ENCODE measurements at places on chromosomes 6 and 20. TPM values are rescaled to one million over a fixed set of nuclear protein-coding genes. Genes with fewer than 3 reads are reported as not detected.

The CST4 gene
- total RNA-seq: not detected

The MYCT1 gene
- total RNA-seq: 26.9 TPM

The NHLRC1 gene
- 1.3 TPM for total RNA-seq

The CLPSL1 gene
- total RNA-seq: not detected

The SPDEF gene
- not detected for total RNA-seq

The SNAI1 gene
- total RNA-seq: 5.1 TPM

The SAMD5 gene
- total RNA-seq: 1.1 TPM

The GFRA4 gene
- total RNA-seq: not detected

The ITPR3 gene
- total RNA-seq: 85.1 TPM

The TREML2 gene
- 7.4 TPM for total RNA-seq

- no peak for DNase-seq
Observed at GRCh38 chr6:161220346-161220745, 53.5 kb downstream of the AGPAT4 start.

DNA sequence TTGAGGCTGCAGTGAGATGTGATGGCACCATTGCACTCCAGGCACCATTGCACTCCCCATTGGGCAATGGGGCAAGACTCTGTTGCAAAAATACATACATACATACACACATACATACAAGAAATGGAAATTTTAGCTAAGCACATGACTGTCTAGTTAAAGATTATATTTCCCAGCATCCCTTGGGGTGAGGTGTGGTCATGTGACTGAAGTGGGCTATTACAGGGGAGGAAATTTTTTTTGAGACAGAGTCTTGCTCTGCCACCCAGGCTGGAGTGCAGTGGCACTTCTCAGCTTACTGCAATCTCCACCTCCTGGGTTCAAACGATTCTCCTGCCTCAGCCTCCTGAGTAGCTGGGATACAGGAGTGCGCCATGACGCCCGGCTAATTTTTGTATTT is 32.0 kb upstream of the HMGA1 start:
- DNase-seq: no peak

DNA sequence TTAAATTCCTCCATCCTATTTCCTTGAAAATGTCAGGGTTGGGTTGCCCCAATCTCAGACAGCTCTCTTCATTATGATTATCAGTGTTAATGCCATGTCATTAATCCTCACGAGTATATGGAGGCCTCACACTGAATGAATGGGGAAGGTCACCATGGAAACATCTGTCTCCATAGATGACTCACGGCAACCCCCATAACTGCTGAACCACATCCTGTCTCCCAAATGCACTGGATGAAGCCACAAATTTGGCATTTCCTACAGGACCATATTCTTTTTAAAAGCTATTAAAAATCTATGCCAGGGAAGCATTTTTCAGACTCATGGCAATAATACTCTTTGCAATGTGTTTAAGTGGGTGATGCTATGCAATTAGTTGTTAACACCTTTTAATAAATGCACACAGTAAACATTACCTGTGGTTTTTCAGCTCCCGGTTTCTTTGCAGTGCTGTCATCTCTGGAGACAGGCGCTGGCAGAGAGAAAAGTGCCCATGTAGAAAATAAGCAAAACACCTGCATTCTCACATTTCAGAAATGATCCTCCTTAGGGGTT is 80.1 kb upstream of the PTPRK start:
- DNase-seq: no peak

DNA sequence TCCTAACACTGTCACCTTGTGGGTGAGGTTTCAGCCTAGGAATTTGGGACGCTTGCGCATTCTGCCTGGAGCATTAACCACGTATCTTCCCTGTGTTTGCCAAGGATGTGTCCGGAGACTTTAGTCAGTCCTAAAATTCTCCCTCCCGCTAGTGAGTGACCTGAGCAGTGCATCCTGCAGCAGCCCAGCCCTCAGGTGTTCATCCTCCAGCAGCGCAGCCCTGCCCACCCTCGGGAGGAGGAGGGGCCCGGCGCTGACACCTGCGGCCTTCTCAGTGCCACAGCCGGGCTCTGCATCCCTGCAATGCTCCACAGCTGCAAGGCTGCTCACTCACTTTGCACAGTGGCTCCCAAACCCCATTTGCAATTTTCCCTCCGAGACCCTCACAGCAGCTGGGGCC is 79.5 kb downstream of the ERMARD start:
- DNase-seq: peak; percentile 71

DNA sequence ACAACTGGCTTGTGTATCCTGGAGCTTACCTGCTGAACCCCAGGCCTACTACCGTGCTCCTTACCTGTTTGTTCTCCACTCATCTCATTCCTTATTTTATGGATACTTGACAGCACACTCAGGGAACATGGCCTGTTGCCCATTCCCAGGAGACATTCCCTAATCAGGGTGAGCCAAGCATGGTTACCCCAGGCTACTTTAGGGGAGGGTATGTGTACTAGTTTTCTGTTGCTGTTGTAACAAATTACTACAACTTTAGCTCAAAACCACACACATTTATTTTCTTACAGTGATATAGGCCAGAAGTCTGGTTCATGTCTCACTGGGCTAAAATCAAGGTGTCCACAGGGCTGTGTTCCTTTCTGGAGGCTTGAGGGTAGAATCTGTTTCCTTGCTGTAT is 15.0 kb upstream of the TRAM2 start:
- DNase-seq: no peak

DNA sequence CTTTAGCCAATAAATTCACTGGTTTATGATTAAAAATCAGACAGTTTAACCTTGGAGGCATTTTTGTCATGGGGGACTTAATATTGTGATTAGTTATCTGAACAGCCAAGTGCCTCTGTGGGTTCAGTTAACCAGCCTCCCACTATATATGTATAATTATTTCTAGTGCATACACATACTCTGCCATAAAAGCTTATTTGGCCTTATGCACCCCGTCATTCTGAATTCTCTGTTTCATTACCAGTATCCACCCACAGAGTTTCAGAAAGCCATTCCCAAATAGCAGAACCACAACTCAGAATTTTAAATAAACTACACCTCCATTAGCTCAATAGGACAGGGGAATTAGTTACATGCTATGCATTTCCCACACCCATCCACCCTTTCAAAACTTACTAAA is 279.7 kb downstream of the ZFAND3 start:
- no peak for DNase-seq

- no peak for DNase-seq
Observed at GRCh38 chr6:31293343-31293742, 21.5 kb upstream of the HLA-C start.

DNA sequence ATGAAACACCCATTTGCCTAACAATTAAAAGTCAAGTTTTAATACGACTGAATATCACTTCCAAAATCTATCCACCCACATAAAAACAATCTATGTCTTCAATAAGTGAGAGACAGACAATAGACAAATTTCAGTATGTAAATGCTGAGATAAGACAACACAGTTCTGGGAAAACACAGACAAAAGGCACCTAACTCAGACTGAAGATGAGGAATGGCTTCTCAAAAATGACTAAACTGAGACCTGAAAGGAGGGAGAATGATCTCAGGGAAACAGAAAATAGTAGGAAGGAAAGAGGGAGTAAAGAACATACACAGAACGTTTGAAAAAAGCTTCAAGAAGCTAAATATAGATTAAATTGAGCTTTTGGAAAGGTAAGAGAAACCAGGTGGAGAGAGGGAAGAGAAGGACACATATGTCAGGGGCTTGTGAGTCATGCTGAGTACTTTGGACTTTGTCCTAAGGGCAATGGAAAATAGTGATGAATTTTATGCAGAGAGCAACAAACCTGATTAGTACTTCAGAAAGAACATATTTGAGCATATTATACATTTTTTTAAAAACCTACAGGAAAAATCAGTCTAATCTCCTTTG is 16.1 kb downstream of the LMBRD1 start:
- no peak for DNase-seq

- no peak for DNase-seq
Observed at GRCh38 chr20:45012682-45013302, 46.5 kb downstream of the STK4 start.

- peak; percentile 82 for DNase-seq
Observed at GRCh38 chr6:153131037-153131981, at the start of gene RGS17. Gene RGS17, minus strand, starts transcription at chr6:153131282. Its CDS starts 87,264 bp downstream, at chr6:153044018.

- DNase-seq: no peak
Observed at GRCh38 chr20:58851221-58851968, 693 bp upstream of the GNAS-AS1 start.

GRCh38 chr6:99138445-99138844 is 190.7 kb upstream of the FBXL4 start:
- no peak for DNase-seq

GRCh38 chr6:6315660-6316059 is 4.8 kb downstream of the F13A1 start:
- no peak for DNase-seq

GRCh38 chr6:22102671-22103070 is 194.2 kb downstream of the PRL start:
- DNase-seq: no peak

GRCh38 chr20:5719861-5720403 is 30.3 kb upstream of the SHLD1 start:
- no peak for DNase-seq

GRCh38 chr6:50600280-50600679 is 113.0 kb upstream of the TFAP2D start:
- DNase-seq: no peak

- DNase-seq: no peak
Observed at GRCh38 chr6:131060311-131060710, 2.7 kb downstream of the EPB41L2 start.

DNA sequence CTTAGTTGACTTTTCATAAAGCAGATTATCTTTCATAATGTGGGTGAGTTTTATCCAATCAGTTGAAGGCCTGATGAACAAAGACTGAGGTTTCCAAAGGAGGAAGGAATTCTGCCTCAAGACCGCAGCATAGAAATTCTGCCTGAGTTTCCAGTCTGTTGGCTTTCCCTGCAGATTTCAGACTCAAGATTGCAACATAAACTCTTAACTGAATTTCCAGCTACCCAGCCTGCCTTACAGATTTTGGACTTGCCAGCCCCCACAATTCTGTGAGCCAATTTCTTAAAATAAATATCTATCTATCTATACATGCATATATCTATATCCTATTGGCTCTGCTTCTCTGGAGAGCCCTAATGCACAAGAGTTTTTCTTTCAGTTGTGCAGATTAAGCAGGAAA is 57.3 kb upstream of the SMLR1 start:
- no peak for DNase-seq

DNA sequence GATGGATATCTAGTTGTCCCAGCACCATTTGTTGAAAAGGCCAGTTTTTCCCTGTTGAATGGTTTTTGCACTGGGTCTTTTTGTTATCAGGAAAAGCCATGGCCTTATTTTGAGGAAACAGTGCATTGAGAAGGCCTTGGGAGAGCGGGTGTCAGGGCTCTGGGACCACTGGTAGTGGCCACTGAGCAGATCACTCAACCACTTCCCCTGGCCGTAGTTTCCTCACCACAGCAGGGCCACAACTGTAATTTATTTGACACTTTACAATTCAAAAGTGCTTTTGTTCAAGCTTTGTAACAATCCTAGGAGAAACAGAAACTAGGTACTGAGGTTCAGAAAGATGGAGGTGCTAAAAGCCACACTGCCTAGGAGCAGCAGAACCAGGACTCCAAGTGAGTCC is 281.8 kb downstream of the GMDS start:
- no peak for DNase-seq

DNA sequence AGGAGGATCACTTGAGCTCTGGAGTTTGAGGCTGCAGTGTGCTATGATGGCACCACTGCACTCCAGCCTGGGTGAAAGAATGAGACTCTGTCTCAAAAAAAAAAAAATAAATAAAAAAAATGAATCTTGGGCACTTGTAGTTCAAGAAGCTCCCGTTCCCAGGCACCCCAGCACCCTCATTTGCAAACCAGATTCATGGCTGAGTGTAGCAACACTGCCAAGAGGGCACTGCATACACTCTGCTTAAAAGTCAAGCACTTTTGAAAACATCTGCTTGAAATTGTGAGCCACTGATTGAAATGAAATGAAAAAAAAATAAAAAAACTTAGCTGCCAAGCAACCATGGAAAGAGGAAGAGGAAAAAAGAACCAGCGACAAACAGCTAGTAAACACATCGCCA is 124.7 kb upstream of the SASH1 start:
- DNase-seq: no peak

DNA sequence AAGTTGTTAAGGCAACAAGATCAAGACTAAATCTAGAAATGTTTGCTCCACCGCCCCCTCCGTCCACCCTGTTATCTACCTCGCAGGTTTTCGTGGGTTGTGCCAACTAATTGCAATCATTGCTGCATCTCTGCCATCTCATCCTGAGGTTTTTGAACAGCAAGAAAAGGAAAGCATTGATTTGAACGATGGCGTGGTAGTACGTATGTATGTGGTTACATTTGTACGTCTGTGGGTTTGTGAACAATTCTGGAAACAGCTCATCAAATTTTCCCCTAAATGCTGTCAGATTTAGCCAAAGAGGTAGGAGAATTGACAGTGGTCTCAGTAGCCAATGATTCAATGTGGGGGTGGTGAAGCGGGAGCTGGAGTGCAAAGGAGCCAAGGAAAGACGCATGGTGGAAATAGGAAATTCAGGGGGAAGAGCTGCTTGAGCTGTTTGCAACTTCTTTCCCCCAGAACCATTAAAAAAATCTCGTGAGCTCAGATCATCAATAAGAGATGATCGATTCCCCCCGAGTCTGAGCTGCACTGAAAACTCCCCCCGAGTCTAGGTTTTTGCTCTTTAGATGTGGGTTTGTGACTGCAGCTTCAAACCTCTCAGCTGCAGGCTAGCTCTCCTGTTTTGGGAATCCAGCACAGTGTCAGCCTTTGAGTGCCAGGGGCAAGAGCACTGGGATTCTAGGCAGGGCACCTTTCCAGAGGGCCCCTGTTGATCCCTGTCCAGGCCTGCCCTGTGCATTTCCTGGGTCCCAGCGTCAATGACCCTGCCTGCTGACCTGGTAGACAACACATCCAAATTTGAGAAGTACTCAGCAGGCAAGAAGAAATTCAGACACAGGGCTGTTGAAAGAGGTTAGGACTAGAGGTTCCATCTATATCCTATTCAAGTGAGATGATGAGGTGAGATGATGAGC is 72.6 kb upstream of the LY86 start:
- no peak for DNase-seq

- no peak for DNase-seq
Observed at GRCh38 chr20:39216195-39216594, 254.1 kb downstream of the DHX35 start.

GRCh38 chr20:19970256-19970765 is 46.9 kb upstream of the NAA20 start:
- no peak for DNase-seq

GRCh38 chr20:10648651-10649050 is 25.1 kb downstream of the JAG1 start:
- no peak for DNase-seq

DNA sequence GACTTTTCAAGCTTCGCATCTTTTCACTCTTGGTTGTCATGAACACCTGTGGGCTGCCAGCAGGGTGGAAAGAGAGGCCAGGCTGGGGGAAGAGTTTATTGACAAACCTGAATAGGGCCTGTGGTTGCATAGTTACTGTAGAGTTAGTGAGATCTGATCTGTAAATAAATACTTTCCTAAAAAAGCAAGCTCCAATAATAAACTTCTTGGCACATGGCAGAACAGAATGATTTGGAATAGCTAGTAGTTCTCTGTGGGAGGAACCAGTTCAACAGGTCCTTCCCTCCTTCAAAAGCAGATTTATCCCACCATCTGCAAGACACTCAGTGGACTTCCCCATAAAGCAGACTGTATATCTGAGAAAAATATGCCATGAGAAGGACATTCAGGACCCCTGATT is 445.0 kb downstream of the HACE1 start:
- no peak for DNase-seq
